Stimulated activated CD4-positive, alpha-beta T cell treated with anti-CD3 and anti-CD28 coated beads, Interleukin-1b, Interleukin-23, amount 100 ng/mL, for 1 hour (primary cell): ENCODE measurements at places on chromosomes 2 and 18.

- DNase-seq: no peak
These were observed 170.2 kb upstream of the RAB12 start for GRCh38 chr18:8439055-8439454.

GRCh38 chr2:33486544-33486943, 10.1 kb downstream of the RASGRP3 start:
- no peak for DNase-seq

DNA sequence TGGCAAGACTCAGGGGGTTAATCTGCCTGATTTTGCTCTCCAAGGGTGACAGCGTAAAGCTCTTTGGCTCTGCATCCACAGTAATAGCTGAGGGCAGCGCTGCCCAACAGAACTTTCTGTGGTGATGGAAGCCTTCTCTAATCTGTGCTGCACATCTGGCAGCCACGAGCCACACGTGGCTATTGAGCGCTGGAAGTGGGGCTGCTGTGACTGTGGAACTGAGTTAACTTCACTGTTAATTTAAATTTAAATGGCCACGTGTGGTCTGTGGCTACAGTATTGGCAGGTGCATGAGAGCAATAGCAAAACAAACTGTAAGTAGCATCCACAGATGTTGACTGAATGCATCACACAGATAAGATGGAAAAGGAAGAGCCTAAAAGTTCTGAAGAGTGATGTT, 47.3 kb upstream of the TMEM200C start:
- no peak for DNase-seq

- DNase-seq: no peak
These were observed 95.0 kb downstream of the TMEM163 start for GRCh38 chr2:134623796-134624195.

DNA sequence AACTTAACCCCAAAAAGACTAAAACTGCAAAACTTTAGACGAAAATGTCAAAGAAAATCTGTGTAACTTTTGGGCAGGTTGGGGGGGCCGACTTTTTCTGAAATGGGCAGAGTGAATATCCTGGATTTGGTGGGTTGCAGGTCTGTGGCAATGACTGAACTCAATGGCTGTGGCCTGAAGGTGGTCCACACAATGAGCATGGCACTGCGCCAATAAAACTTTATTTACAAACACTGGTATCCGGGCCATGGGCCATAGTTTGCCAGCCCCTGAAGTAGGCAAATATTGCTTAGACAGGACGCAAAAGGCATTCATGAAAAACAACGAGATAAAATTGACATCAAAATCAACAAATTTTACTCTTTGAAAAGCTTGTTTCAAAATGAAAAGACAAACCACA, 66.2 kb downstream of the RTP5 start:
- no peak for DNase-seq

- DNase-seq: no peak
These were observed 4.2 kb upstream of the HOXD13 start for GRCh38 chr2:176088048-176088936.

DNA sequence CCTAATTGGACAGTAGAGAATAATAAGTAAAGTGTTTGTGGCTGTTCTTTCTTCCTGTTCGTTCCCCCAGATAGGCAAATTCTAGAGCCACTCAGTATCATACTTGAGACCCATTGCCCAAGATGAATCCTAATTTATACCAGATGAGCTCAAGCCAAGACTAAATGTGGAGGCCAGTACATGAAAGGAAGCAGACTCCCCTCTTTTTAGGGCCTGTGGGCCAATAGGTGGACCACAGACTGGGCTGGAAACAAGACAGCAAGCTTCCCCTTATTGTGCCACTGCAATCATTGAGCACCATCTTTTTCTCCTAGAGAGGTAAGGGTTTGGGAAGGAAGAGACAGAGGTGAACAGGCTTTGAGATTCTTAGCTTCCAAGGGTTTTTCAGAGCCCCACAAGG, 141.9 kb downstream of the MGAT5 start:
- DNase-seq: no peak

GRCh38 chr2:53442783-53443182, 324.8 kb upstream of the CHAC2 start:
- DNase-seq: no peak

DNA sequence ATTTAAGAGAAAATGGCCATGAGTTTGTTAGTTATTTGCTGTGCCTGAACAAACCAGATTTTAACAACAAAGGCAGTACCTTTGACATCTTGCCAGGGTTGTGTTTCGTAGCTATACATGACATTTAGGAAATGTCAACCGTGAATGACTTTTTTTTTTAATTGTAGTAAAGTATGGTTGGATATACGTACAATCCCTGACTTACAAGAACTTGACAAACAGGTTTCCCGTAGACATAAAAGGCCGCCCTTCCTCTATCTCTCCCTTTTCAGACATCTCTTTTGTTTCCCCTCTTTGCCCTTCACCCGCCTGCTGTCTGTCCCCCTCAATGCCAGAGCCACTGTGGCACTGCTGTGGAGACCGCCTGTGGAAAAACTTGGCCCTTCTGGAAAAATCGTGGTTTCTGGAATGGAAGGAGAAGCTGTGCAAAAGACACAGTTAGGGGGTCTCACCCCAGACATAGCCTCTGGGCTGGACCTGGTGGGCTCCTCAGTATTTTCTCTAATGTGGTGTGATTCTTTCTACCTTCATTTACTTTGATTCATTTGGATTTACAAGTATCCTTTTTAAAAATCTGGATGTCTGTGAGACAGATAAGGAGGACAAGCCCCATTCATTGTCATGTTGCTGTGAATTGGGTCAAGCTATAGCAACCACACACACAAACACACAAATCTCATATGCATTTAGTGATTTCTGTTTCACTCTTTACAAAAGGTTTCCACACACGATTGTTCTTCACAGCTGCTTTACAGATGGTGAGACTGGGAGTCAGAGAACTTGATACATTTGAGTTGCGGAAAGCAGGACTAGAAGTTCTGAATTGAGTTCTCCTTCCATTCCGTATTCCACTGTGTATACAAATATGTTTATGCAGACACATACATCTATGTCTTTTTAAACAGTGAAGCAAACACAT, 48.6 kb downstream of the SPATS2L start:
- DNase-seq: no peak

GRCh38 chr2:3176071-3176868, 201.3 kb downstream of the EIPR1 start:
- no peak for DNase-seq

DNA sequence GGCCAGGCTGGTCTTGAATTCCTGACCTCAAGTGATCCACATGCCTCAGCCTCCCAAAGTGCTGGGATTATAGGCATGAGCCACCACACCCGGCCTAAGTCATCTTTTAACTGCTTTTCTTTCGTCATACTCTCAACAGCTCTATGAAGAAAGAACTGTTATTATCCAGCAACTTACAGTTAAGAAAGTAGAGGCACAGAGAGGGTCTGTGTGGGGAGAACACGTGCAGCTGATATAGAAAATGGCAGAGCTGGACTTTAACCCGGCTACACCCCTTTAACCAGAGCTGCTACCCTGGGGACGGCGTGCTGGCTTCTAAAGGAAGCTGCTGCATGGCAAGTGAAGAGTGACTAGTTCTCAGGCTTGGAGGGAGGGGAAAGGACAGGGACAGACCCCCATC, 25.5 kb downstream of the IGFBP2 start:
- no peak for DNase-seq

DNA sequence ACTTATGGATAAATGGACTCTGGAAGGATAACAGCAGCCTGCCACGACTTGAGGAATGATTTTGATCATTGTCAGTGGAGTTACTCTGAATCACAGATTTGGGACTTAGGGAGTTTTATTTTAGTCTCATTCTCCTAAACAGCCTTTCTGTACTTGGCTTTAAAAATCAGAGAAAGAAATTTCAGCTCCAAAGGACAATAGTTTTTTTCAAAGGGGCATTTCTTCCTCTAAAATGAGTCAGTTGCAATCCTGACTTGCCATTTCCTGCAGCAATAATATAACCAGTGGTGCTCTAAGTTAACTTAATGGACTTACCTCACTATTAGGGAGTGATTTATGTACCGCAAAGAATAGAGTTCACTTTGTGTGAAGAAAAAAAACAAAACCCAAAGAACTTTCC, 35.1 kb upstream of the MTX2 start:
- no peak for DNase-seq

- no peak for DNase-seq
These were observed 14.5 kb downstream of the VIT start for GRCh38 chr2:36710858-36711515.

- DNase-seq: no peak
These were observed 101.3 kb upstream of the CCDC150 start for GRCh38 chr2:196538189-196538588.

- DNase-seq: no peak
These were observed 68.2 kb downstream of the HS6ST1 start for GRCh38 chr2:128250229-128251025.

- DNase-seq: no peak
These were observed 14.5 kb upstream of the ZBTB14 start for GRCh38 chr18:5309888-5310470.

DNA sequence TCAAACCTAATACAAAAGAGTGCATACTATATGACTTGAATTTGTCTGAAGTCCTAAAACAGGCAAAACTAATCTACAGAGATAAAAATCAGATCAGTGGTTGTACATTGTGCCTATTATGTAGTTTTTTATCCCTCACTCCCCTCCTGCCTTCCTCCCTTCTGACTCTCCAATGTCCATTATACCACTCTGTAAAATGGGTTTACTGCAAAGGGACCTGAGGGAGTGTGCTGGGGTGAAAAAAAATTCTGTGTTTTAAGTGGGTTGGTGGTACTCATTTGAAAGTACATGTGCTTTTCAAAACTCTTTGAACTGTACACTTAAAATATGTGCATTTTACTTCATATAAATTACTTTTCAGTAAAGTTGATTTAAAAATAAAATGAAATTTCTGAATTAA, 89.0 kb upstream of the UBE2E3 start:
- DNase-seq: no peak

- DNase-seq: no peak
These were observed 6.2 kb downstream of the KCNF1 start for GRCh38 chr2:10917927-10918326.

- DNase-seq: no peak
These were observed 13.6 kb downstream of the ADI1 start for GRCh38 chr2:3505771-3506170.

- DNase-seq: no peak
These were observed 226.8 kb downstream of the TNS1 start for GRCh38 chr2:217775920-217776503.

DNA sequence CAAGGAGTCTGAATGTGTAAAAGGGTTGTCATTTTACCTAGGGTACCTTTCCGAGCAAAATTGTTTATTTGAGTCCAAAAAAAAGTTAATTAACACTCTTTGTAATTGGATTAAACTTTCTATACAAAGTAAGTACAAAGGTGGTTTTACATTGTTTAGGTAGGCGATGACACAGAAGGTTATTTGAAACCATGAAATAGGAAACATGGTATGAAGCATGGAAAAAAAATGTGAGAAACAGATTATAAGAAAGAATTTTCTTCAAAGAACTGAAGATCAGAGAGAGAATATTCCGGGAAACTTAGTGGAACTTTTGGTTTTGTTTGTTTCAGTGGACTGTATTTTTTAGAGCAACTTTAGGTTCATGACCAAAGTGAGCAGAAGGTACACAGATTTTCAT, 32.7 kb downstream of the CARF start:
- DNase-seq: no peak

GRCh38 chr2:147913701-147914480, 69.1 kb downstream of the ACVR2A start:
- DNase-seq: no peak

DNA sequence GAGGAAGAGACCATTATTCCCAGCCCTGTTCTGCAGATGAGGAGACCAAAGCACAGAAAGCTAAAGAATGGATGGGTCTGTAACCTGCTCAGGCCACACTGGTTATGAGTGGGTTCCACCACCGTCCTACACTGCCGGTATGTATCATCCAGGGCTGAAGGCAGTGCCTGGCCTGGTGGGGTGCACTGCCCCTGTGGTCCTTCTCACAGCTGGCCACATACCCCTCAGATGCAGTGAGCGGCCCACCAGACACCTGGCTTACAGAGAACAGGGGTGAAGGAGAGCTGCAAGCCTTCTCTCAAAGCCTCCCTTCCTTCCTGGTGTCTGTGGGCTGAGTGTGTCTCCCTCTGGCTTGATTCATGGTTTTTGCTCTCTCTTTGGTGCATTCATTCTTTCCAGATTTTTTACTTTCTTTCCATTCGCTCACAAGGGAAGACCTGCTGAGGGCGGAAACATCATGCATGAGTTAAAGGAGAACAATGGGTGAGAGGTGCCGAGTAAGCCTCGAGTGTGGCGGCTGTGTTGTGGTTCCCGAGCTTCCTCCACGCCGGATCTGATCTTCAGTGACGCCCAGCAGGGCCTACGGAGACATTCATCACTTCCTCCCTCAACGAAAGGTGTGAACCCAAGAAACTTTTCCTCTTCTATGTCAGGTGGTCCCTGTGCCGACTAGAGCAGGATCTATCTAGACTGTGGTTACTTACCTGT, 62.1 kb upstream of the REL start:
- peak; percentile 75 for DNase-seq

DNA sequence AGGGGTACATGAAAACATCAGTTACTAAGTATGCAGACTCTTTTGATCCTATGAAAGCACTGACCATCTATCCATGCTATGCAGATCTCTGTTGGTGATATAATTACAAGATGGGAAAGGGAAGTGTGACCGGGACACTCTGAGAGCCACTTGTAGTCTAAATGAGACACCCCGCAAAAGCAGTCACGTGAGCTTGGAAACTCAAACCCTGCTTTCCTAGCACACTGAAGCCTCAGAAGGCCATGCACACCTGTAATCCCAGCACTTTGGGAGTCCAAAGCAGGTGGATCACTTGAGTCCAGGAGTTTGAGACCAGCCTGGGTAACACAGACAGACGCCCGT, 137.5 kb downstream of the INO80D start:
- no peak for DNase-seq

- DNase-seq: no peak
These were observed 177.9 kb upstream of the LRP1B start for GRCh38 chr2:142308744-142309143.

DNA sequence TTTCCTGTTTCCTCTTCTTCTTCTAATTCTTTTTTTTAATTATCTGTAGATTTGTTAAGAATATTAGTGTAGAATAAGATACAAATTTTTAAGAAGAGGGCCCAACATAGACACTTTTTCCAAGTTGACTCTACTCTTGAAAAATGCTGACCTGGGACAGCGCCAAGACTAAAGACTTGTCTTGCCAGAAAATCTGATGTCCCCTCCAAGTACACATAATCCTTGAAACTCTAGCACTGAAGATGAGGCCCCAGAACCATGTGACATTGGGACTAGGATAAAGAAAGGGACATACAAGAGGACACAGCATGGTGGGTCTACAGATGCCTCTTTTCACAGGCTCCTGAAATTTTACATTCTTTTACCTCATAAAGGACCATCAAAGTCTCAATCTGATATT, 271.6 kb upstream of the SESTD1 start:
- no peak for DNase-seq

DNA sequence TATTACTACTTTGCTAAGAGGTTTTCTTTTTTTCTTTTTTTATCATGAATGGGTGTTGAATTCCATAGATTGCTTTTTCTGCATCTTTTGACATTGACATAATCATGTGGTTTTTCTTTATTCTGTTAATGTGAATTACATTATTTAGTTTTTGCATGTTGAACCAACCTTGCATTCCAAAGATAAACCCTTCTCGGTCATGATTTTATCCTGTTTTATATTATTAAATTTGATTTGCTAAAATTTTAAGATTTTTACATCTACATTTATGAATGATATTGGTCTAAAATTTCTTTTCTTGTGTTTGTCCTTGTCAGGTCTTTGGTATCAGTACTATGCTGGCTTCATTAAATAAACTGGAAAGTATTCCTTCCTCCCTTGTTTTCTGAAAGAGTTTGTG, 87.5 kb upstream of the FOSL2 start:
- DNase-seq: no peak
